ENCODE measurements at places on chromosomes 5 and 9.

DNA sequence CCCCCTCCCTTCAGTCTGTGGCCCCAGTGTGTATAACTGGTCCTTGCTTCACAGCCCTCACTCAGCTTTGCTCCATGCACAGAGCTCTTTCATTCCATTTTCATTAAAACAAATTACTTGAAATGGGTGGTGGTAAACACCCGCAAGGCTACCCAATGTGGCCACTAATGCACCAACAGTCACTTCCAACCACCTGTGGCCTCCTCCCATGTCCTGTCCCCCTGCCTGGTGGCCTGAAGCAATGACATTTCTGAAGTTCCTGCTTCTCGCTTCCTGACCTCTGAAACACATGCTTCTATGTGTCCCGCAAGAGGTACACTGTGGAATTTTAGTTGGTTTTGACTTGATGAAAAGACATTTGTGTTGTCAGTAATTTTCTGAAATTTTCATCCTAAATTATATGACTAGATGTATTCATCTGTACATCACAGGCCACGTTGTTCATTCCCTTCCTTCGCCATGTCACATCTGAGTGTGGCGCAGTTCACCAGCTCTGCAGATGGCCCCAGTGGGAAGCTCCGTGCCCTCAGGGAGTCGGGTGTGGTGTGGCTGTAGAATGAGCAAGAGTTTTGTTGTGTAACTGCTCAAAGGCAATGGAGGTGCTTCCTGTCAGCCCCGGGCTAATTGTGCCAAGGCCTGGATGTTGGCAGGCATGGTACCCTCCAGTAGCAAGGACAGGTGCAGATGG is 9.6 kb downstream of the ROPN1L start:
- no peak for DNase-seq

DNA sequence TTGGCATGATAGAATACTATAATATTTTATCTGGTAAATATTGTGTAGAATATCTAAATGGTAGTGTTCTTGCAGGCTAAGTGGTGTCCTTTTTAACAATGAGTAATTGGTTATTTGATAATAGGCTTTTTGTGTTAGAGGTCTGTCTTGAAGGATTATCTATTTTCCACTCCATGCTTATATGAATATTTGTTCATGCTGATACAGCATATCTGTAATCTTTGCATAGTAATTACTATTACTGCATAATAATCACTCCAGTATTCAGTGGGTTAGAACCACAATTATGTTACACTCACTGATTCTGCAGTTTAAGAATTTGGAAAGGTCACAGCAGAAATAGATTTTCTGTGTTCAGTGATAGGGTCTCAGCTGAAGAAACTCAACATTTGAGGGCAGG is 1229.9 kb downstream of the MAT2B start:
- no peak for DNase-seq

- no peak for DNase-seq
Observed at GRCh38 chr5:51391175-51391574, 7.9 kb downstream of the ISL1 start.

- DNase-seq, result no peak
Observed at GRCh38 chr5:9348401-9348996, 197.4 kb downstream of the SEMA5A start.

DNA sequence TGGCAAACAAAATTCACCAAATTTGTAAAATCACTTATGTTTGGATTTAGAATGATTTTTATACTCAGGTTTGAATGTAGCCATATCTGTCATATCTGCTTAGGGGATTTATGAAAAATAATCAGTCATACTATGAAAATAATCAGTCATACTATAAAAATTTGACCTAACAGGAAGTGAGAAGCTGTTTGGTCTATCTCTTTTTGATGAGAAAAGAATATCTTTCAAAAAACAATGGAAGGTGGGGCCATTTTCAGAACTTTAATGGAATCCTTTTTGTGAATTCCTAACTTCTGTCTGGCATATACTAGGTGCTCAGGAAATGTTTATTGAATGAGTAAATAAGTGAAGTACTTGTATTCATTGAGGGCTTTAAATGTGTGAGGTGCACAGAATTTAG is 70.1 kb downstream of the CWC27 start:
- no peak for DNase-seq

DNA sequence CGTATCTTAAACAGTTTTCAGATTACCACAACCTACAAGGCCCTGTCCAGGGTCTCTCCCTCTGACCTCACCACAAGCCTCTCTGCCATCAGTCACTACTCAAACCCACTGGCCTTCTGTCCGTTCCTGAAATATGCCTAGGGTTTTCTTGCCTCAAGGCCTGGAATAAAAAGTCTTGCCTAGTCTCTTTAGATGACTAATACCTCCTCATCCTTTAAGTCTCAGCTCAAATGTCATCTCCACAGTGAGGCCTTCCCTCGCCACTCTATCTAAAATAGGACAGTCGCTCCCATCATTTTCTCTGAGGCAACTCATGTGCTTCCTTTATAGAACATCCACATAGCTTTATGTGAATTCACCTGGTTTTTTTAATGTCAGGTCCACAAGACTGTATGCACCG is 5.2 kb downstream of the DENND1A start:
- DNase-seq, result no peak

DNA sequence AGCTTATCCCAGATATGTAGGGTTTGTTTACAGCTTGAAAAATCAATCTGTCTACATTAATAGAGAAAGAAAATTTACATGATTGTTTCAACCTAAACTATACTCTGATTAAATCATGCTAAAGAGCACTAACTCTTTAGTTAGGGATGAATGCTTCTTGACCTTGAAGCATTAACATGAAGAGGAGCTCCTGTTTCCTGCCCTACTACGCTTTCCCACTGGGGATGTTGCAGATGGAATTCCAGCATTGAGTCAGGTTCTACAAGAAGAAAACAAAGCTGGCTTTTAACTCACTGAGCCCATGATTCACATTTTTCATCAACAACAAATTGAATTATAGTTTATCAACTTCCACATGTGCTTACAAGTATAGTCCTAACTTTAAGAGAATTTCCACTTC is 471.3 kb downstream of the TMEM232 start:
- DNase-seq, result no peak

DNA sequence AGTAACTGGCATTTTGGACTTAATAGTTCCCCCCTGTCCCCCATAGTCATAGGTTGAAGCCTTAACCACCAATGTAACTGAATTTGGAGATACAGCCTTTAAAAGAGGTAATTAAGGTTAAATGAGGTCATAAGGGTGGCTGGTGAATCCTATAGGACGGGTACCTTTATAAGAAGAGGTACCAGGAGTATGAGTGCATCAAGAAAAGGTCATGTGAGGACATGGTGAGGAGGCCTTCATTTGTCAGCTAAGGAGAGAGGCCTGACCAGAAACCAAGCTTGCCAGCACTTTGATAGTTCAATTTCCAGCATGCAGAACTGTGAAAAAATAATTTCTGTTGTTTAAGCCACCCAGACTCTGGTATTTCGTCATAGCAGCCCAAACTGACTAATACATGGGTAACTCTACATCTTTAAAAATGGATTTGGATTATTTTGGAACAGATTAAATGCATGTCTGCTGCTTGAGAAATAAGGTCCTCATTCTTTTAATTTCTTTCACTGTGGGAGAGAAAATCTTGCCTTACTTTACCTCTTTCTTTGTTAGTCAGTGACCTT is 9.7 kb downstream of the RASA1 start:
- DNase-seq, result no peak

DNA sequence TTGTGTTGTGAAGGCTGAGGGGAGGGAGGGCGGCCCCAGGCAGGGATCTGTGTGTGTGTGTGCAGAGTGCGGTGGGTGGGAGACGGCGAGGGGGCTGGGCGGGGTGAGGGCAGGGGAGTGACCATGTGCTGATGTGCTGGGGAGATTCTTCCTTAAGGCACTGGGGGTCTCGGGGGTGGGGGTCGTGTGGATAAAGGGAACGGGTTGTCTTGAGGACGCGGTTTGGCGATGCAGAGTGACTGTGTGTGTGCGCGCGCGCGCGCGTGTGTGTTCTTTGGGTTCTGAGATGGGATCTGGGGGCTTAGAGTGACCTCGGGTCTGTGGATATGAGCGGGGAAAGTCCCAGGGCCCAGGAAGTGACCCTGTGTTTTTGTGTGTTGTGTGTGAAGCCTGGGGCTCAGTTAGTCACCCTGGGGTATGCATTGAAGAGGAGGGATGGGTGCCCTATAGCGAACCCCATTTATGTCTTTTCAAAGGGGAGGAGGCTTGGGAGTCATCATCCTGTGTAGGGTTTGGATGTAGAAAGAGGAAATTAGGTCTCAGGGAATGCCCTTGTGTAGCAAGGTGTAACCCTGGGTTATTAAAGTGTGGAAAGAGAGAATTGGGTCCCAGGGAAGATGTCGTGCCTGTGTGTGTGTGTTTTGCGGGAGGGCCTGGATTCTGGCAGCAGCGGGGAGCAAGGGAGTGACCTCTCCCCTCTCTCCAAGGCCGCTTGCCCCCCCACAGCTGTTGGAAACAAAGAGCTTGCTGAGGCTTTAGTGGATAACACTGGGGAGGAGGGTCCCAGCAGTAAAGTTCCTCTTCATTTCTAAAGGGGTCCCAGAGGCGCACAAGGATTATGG is 1.4 kb downstream of the TMEFF1 start:
- DNase-seq, result no peak

GRCh38 chr9:123318961-123319421 is 37.0 kb upstream of the CRB2 start:
- no peak for DNase-seq

DNA sequence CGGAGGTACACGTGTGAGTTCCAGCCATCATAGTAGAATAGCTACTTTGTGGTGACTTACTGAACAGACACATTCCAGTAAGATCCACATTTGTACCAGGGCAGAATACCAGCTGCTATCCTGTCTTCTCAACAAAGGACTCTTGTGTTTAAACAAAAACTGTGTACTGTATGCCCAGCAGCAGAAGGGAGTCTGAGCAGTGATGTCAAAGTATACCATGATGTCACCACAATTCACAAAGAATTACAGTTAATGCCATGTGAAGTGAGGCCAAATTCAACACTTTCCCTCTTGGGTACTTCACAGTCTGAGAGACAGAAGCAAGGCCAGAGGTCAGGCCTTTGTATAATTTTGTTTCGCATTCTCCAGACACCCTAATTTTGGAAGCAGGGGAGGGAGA is 137.0 kb downstream of the ADAMTSL1 start:
- DNase-seq, result no peak

DNA sequence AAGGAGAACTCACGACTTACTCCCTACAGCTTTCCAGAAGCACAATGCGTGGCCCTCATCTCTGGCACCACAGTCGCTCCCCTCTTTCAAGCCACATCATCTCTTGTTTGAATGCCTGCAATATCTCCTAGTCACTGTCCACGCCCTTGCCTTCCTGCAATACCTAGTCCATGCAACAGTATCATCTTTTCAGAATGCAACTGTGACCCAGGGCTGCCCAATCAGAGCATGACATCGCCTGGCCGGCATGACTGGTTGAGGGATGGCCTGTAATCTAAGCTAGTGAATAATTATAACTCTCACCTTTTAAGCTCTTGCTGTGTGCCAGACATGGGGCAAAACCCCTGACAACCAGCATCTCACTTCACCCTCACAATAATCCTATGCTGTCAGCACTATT is 52.5 kb upstream of the CPEB4 start:
- DNase-seq, result no peak

- no peak for DNase-seq
Observed at GRCh38 chr5:73867345-73868335, 241.6 kb downstream of the ARHGEF28 start.

DNA sequence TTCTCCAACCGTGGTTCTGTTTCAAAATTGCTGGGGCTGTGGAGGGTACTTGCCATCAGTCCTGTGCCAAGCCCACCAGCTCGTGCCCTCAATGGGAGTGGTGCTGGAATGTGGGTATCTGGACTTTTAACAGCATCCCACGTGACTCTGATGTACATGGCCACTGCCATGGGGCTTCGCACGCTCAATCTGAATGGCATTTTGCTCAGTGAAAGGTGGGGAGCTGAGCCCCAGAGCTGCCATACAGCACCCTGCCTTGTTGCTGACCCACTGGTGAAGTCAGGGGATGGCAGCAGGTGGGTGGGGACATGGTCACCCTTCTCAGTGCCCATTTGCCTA is 16.6 kb upstream of the SYNPO start:
- no peak for DNase-seq

DNA sequence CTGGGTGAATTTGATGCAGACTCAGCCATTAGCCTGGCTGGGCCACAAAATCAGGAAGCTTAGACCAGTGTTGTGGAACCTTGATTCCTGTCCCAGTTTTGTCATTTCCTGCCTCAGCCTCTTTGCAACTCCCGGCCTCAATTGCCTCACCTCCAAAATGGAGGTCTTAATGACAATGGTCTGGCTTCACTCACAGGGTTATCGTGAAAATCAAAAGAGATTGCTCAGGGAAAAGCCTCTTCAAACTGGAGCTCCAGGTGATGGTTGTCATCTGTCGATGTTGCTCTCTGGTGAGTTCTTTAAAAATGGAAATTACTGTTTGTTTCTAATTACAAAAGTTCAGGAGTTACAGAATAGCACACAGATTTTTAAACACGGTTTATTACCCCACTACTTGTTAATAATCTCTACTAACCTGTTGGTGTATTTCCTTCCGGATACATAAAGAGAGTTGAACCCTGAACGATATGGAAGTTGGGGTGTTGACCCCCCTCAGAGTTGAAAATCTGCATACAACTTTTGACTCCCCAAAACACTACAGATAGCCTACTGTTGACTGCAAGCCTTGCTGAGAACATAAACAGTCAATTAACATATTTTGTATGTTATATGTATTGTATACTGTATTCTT is 109.9 kb upstream of the CPEB4 start:
- no peak for DNase-seq

GRCh38 chr9:17488662-17489061 is 90.2 kb upstream of the SH3GL2 start:
- no peak for DNase-seq

GRCh38 chr5:128774605-128775004 is 190.7 kb upstream of the SLC27A6 start:
- DNase-seq, result no peak

GRCh38 chr9:86241216-86241615 is 18.2 kb downstream of the C9orf153 start:
- no peak for DNase-seq

- DNase-seq, result no peak
Observed at GRCh38 chr5:140118302-140118936, 4.5 kb downstream of the PURA start.

DNA sequence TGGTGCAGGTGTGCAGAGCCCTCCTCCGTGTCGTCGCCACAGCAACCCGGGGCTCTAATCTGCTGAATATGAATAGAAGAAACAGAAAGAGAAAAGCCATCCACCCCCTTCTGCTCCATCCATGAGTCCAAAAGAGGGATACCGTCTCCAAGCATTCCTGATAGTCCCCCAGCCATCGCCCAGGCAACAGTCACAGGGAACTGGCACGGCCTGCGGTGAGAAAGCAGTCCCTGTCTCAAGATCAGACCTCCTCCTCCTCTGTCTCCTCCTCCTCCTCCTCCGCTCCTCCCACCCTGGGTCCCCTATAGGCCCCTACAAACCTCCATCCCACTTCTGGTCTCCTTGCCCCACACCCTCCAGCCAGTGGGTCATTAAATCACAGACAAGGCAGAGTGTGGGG is 308.1 kb upstream of the MPDZ start:
- no peak for DNase-seq

DNA sequence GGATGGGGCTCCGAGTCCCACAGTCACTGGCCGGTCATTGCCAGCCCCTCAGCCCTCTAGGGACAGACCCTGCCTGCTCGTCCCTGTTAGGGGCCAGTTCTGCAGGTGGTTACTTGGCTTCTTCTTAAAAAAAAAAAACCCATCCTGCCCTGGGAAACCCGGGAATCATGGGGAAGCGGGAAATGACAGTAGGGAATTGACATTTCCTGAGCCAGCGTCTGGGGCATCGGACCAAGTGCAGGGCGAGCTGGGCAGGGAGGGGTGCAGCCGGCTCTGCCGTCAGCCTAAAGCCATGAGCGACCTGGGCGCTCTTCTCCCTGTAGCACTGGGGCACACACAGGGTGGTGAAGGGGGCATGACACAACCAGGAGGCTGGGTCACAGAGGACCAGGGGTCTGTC is 66.6 kb downstream of the RXRA start:
- no peak for DNase-seq

Data from Karpas-422 (cell line).